ENCODE measurements at places on chromosomes 2 and 18.

DNA sequence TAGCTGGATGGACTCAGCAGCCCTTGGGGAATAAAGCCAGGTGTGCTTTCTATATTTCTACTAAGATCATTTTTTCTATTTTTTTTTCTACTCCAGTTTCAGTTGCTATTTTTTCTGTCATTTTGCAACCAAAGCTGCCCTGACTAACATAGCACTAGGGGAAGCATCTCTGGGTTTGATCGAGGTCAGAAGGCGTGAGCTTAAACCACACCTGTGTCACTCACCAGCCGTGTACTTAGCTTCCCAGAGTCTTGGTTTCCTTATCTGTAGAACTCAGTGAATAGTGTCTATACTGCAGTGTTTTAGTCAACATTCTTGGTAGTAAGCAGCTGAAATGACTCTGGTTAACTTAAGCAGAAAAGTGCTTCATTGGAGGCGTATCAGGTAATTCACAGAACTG lies 489.6 kb upstream of the SPRED2 start:
- no peak for DNase-seq

- DNase-seq, result no peak
Observed at GRCh38 chr18:46072376-46072867, 362 bp upstream of the PSTPIP2 start.

DNA sequence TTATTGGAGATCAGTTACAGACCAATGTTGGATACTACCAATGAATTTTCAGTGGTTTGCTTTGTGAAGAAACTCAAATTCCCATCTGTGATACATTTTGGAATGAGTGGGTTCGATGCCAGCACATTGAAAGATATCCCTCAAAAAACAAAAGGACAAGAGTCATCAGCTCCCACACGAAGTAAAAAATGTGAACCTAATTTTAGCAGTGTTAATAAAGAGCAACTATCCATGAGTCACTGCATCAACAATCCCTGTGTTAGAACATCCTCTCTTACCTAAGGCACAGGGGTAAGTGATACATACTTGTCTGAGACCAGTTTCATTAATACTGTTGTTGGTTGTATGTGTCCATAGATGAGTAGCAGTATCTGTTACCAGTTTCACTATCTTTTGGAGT lies 551.8 kb upstream of the SOX11 start:
- no peak for DNase-seq

DNA sequence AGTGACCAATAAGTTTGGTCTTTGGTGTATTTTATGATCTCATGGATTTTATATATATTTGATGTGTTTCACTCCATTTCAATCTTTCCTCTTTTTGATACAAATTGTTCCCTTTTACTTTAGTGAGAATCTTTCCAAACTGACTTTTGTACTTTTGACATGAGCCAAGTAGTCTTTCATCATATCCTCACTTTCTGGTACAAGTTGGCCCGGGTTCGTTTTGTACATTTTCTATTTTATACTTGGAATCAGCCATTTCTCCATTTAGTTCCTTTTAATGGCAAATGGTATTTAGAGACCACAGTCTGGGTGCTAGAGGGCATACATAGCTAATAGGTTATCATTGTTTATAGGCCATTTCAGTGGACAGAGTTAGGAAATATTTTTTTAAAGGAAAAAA lies 147.9 kb upstream of the MYO3B start:
- no peak for DNase-seq

DNA sequence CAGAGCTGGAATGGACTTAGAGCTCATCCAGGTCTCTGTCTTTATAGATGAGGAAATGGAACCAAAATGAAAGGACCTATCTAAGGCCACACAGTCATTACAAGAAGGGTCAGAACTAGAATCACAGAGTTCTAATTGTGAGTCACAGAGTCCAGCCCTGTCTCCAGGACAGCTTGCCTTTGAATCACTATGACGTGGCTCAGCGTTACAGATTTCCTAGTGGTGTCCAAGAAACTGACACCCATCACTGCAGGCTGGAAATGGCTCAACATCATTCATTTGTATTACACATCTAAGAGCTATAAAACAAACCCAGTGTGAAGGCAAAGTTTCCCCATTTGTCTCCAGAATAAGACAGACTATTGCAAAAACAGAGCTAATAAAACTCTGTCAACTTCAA lies 164.3 kb upstream of the SIX2 start:
- no peak for DNase-seq

DNA sequence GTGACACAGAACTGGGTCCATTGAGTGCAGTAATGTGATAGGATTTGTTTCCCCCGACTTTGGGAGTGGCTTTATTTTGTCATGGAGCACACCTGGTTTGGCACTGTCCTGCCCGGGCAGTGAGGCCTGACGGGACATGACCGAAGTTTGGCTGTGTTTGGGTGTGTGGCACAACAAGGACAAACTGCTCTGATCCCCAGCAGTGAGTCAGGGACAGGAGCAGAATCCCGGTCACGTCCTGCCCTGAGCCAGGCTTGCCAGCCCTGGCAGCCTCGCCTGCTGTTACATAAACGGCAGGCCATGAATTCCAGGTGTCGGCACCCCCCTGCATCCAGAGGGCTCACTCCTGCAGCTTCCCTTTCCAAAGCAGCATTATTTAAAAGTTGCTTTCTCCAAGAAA lies 45.7 kb downstream of the IMPA2 start:
- DNase-seq, result no peak

DNA sequence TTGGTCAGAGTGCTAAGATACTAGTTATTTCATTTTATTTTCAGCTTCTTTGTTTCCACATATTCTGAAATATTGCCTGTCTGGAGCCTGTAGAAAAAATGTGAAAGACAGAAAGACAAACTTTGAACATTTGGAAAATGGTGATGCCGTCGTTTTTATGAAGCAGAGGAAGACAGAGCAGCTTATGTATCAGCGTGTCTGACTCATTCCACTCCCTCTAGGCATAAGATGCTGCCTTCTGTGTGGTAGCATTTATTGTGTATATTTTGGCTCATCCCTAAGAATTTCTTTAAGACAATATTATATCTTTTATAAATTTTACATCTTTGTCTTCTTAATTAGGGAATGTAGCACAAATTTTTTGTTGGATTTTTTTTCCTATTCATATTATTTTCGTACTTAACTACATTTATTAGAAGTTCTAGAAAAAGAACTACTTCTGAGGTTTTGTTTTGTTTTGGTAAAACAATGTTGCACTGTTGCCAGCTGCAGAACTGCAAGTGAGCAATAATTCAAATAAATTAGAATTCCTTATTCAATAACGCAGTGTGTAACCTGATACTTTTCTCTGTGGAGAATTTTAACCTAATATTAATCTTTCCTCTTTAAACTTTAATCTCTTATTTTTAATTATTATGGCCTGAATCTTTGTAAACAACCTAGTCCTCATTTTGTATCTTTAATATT lies 300.4 kb downstream of the ZNF407 start:
- DNase-seq, result no peak

DNA sequence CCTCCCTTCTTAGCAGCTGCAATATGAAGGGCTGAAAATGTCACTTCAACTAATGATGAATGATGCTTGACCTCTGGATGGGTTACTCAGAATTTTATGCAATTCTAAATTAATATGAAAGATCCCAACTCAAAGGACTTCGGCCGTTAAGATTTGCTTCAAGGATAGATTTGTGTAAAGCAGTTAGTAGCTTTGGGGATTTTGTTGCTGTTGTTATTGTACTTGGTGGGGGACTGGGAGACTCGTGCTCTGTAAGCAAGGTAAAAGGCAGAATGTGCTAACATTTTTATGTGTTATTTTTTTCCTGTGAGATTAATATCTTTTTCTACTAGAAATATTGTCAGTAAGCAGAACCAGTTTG lies 478.8 kb downstream of the ARHGAP15 start:
- no peak for DNase-seq

GRCh38 chr2:12584338-12584737 lies 132.4 kb upstream of the TRIB2 start:
- no peak for DNase-seq

Measured in nucleus accumbens (tissue), 56 donors.